DMS79 (cell line): ENCODE measurements at places on chromosomes 2 and 18.

GRCh38 chr2:214104967-214105366 lies 305.9 kb upstream of the VWC2L start:
- no peak for DNase-seq

DNA sequence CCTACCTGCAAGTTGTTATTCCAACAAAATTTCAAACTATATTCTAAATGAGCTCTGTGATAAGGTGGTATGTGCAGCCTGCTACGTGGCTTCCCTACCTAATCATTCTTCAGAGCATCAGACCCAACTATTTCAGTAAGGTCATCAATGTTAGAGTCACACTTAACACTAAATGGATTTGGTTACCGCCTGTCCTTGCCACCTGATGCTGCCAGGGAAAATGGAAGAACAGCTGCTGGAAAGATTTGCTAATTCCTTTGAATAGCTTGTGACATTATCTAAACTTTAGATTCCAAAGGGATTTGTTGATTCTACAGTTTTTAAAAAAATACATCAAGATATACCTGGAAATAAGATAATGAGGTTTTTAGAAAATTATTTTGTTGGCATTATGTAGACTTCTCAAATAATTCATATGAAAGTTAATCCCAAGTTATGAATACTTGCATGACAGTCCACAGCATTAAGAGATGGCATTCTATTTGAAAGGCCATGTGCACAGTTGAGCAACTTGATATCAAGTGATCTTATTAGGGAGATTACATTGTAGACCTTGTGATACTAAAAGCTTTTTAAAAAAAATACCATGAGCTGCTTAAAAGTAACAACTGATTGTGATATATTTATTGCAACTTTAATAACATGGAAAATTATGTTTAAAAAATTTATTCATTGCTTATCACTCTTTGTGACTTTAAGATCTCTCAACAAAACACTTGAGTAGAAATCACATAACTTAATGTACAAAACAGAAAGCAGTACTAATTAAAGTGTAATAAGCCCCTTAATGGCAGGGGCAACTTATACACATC lies 98.3 kb upstream of the UGP2 start:
- no peak for DNase-seq

DNA sequence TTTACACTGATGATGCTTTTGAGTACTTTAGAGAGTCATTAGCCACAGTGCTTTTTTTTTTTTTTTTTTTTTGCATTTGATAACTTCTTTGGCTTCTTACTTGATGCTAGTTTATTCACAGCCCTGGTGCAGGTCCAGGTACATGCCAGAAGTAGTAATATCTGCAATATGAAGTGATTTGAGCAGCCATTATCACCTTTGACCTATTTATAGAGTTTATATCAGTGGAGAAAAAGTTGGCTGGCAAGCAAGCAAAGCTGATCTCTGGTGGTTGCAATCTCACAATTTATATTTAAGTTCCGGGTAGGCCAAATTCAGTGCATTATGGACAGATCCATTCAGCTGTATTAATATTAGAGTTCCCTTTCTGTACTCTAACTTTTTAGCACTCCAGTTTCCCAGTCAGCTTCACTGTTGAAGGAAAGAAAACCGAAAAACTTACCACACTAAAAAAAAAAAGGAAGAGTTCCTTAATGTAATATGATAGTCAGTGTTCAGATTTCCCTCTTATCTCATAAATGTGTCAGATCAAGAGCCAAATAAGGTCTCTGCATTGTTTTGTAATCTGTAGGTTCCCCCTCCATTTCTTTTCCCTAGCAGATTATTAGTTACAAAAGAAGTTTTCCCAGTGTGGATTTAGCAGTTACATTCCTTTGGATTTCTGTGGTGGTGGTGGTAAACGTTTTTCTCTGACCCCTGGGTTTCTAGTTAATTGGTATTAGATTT lies 78.6 kb downstream of the HAUS1 start:
- DNase-seq = no peak

- no peak for DNase-seq
Observed at GRCh38 chr2:28393114-28393836, 617 bp downstream of the FOSL2 start.

GRCh38 chr2:189623049-189623448 lies 38.2 kb upstream of the ASNSD1 start:
- no peak for DNase-seq

DNA sequence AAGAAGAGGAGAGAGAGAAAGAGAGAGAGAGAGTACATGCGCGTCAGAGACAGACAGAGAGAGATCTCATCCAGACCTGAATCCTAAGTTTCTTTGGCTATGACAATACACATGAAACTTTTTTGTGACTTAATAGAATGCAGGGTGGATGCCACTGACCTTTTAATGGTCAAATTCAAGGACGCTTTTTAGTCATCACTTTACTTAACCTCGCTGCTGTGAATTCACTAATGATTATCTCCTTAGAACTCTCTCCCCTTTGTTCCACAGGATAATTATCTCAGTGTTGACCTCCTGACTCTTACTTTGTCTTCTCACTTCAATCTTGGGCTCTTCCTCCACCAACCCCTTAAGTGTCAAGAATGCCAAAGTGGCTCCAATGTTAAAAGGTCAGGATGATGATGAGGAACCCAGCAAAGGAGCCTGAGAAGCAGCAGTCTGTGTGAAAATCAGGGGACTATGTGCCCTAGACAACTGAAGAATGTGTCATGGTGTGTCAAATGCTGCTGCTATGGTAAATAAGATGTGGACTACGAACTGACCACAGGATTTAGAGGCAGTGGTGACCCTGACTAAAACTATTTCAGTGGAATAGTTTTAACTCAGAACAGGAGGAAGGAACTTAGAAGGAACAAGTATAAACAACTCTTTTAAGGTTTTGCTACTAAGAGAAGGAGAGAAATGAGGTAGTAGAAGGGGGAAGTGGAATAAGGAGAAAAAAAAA lies 382.1 kb downstream of the ZEB2 start:
- no peak for DNase-seq

DNA sequence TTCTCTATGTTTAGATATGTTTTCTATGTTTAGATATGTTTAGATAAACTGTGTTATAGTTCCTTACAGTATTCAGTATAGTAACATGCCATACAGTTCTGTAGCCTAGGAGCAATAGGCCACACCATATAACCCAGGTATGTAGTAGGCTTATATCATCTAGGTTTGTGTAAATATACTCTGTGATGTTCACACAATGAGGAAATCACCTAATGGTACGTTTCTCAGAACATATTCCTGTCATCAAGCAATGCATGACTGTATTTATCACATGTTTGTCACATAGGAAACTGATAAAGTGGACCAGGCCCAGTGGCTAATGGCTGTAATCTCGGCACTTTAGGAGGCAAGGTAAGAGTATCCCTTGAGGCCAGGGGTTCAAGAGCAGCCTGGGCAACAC lies 44.0 kb downstream of the RNF138 start:
- no peak for DNase-seq

DNA sequence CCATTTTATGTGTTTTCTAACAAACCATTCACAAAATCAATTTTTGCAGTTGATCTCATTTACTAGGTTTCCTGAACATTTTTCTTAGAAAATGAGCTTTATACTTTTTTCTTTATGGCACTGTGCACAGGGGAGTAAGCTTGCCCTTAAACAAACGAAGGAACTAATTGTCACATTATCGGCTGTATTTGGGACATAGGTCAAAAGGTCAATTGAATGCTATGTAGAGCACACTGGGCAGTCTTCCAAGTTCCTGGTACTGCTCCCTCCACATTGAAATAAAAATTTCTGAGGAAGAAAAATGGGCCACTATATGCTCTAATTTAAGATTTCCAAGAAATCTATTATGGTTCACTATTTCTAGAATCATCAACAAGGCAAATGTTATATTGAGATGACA lies 93.6 kb upstream of the TMEFF2 start:
- DNase-seq = no peak
